Cortex of kidney (tissue), 1 donor: ENCODE measurements at places on chromosomes 3 and 15.

- DNase-seq: no peak
These were observed 31.4 kb downstream of the NPTN start for GRCh38 chr15:73601451-73602445.

- DNase-seq: no peak
These were observed 186.9 kb downstream of the KLHL25 start for GRCh38 chr15:85607842-85608241.

DNA sequence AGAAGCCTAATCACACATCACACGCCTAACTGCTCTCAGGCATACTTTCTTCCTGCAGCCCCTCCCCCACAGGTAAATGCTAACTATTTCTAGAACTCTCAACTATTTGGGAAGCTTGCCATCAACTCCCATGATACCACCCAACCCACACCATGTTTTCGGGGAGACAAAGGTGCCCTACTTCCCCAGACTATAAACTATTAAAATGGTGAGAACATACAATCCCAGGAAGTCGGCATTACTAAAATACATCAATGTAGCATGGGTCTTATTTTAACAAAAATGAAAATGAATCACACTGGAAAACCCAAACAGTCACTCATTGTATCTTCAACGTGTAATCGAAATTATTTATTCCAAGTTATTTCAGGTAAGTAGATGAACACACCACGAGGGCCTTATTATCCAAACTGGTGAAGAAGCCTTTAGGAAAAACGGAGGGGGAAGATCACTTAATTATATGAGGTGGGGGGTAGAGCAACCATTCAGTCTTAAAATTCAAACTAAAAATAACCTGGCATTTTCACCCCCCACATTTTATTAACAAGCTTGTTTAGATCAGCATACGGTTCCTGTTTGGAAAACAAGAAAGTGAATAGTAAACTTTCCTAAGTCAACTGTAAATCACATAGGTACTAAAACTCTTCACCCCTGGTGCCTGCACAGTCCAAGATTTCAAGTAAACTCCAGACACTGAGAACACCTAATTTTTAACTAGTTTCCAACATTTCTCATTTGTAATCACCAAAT is 1.9 kb downstream of the TBL1XR1 start:
- DNase-seq: no peak

DNA sequence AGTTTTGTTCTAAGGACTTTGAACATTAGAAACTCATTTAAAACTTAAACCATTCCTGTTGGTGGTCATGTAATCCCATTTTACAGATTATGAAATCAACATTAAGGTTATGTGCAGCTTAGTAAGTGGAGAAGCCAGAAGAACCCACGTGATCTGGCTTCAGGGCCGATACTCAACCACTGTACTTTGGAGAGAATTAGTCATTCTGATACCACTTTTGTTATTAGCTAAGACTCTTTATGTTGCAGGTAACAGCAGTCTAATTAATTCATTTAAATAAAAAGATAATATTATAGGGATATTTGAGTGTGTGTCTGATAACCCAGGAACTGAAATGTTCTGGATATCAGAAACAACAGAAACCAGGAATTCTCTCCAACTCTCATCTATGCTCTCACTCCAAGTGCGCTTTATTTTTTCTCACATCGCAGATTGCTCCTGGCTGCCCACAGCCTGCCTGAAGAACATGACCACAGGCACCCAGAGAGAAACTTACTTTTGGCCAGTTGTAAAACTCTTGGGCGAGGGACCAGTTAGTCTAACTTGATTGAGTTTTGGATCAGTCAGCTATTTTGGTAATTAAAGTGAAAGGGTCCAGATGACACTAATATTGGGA is 25.2 kb downstream of the UBE2E1 start:
- no peak for DNase-seq

GRCh38 chr15:32120577-32121383 is 90.5 kb downstream of the CHRNA7 start:
- no peak for DNase-seq

GRCh38 chr3:36804295-36805055 is 40.1 kb upstream of the DCLK3 start:
- no peak for DNase-seq

DNA sequence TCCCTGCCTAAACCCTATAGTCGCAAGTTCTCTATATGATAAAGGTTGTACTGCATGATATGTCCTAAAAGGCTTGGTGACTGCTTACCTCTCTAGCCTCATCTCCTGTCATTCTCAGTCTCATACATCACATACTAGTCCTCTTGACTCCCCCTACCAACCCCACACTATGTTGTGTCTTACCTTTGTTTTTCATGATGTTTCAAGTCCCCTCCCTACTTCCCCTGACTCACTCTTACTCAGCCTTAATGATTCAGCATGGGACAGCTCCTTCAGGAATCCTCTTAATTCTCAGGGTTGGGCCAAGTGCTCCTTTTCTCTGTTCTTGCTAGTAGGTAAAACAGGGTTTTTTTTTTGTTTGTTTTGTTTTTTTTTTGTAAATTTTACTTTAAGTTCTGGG is 49.6 kb downstream of the SLMAP start:
- no peak for DNase-seq

- DNase-seq: no peak
These were observed 497.1 kb downstream of the ZIC1 start for GRCh38 chr3:147906285-147906684.

DNA sequence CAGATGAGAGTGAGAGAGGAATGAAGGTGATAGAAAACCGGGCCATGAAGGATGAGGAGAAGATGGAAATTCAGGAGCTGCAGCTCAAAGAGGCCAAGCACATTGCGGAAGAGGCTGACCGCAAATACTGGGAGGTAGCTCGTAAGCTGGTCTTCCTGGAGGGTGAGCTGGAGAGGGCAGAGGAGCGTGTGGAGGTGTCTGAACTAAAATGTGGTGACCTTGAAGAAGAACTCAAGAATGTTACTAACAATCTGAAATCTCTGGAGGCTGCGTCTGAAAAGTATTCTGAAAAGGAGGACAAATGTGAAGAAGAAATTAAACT is 88.9 kb downstream of the EOMES start:
- DNase-seq: no peak

- DNase-seq: no peak
These were observed 31.8 kb downstream of the HEG1 start for GRCh38 chr3:125023833-125024555.

- DNase-seq: no peak
These were observed 38.9 kb upstream of the ALCAM start for GRCh38 chr3:105327662-105328337.

DNA sequence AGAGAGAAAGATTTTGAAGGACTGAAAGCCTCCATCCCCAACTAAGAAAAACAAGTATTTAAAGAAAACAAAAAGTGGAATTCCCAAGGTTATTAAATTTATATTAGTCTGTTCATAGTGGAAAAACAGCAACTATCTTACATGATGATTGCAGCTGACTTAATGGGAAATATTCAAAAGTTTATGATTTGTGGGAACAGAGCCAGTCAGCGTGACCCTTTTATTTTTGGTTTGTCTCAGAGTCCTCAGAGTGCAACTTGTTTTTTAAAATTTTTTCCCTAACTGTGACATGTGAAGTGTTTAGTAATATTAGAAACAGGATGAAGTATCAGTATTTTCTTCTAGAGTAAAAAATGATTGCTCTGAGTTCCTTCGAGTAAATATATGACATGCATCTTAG is 441.9 kb upstream of the MCTP2 start:
- DNase-seq: no peak

- no peak for DNase-seq
These were observed 25.5 kb downstream of the SLC12A8 start for GRCh38 chr3:125186800-125187598.

DNA sequence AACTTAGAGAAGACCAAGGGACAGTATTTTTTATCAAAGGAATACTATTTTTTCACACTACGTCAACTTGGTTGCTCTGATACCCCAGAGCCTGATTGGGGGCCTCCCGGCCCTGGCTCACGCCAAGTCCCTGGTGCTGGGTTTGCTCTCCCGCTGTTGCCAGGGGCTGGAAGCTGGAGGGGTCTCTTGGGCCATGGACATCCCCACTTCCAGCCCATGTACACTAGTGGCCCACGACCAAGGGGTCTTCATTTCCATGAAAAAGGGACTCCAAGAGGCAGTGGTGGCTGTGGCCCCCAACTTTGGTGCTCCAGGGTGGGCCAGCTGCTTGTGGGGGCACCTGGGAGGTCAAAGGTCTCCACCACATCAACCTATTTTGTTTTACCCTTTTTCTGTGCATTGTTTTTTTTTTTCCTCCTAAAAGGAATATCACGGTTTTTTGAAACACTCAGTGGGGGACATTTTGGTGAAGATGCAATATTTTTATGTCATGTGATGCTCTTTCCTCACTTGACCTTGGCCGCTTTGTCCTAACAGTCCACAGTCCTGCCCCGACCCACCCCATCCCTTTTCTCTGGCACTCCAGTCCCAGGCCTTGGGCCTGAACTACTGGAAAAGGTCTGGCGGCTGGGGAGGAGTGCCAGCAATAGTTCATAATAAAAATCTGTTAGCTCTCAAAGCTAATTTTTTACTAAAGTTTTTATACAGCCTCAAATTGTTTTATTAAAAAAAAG is 20.3 kb upstream of the BSN start:
- no peak for DNase-seq

DNA sequence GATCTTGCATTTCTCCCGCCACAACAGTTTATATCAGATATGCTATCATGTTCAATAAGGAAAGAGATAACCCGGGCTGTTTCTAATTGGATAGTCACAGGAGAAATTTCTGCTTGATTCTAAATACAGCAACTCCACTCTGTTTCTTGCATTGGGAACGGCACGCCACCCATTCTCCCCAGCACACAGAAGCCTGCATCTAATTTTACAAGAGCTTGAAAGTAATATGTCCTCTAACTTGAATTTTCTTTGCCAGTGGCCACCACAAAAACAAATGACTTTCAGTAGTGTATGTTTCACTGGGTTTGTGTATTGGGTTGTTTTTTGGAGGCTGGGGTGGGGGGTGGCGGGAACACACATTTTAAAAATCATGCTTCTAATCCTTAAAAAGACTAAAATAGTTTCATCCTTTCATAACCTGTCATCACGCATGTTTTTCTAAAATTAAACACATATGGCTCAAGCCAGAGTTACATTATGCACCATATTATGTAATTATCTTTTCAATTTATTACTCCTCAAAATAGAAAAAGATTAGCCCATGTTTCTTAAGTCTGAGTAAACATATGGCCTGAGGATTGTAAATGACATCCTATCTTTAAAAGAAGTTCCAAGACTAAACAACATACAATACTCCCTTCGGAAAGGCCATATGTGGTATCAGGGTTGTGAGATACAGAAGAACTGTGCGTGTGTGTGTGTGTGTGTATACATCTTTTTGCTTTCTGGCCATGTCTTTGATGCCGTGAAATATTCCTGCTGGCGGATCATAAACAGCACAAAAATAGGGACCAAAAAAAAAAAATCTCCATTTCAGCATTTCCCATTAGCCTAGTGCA is 176.3 kb downstream of the FOXP1 start:
- DNase-seq: no peak

DNA sequence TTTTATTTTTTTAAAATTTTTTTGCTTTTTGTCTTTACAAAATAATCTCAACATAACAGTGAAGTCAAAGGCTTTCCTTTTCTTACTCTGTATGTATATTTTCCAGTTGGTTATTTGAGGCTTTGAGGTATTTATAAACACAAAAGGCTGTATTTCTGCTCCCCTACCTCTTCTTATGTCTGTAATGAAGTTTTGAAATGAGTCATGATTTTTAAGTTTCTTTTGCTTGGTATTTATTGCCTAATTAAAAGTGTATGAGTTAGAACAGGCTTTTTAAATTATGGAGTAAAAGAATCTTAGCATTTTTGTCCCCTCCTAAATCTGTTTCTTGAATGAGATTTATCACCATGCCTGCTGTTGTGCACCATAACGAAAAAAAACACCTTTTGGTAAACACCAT is 66.0 kb downstream of the DCUN1D1 start:
- no peak for DNase-seq

DNA sequence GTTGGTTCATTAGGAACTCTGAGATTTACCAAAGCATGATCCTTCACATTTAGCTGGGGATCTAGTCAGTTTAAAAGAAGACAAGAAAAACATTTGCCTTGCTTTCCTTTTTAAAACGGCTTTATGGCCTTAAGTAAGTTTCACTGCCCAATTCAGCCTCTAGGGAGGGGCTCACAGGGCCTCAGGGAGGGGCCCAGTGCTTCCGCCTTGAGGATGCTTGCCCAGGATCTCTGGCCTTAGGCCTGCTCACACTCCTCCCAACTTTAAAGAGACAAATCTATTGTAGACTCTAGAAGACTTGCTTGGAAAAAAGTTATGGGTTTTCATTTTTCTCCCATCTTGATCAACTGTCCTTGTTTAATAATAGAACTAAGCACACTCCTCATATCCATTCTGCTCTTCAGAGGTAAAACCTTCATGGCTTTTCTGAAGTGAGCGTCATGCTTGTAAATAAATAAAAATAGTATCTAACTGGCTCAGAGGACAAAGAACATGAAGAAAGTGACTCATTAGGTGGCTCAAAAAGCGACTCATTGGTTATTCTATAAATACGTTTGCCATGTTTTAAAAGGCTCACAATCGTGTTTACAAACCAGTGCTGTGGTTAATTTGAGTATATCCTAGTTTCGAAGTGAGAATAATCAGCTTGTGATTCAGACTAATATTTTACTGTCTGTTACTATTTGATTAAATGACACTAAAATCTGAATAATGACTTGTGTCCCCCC is 13.7 kb downstream of the PDHB start:
- DNase-seq: no peak

DNA sequence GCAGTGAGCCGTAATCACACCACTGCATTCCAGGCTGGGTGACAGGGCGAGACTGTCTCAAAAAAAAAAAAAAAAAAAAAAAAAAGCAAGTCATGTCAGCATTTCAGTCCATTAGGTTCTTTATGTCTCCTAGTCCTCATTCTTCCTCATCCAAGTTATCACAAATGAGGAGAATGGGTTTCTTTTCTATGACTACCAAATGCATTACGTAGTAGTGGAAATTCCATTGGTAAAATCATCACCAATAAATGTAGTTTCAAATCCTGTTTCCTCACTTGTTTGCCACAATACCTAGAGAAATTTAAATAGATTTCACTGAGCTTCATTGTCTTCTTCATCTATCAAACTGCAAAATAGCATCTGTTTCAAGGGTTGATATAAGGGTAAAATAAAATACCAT is 317.6 kb upstream of the MME start:
- no peak for DNase-seq

DNA sequence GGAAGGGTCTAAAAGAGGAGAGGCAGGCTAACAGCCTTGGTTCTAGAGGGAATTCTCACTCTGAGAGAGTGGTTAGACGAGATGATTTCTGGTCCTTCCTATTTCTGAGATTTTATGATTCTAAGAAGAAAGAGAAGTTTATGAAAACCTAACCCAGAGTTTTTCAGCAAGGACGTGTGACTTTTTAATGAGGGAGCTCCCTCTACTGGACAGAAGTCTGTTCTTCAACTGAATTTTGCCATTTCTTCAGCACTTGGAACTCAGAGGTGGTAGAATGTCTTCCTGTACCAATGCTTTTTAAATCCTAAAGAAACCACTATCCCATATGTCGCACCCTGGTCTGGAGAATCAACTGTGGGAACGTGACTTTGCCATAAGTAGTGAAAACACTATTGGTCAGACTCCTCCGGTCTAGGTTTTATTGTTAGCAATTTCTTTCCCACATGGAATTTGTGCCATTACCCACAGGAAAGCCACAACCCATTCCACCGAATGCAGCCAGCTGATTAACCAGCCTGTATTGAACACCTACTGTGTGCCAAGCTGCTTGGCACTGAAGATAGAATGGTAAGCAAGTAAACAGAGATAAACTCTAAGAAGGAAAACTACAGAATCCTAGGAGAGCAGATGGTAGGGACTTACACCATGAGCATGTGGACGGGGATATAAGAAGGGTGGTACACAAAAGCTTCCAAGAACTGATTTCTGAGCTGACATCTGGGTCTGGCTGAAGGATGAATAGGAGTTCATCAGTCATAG is 199.5 kb upstream of the LMCD1 start:
- DNase-seq: no peak
